HFFc6 (cell line): ENCODE measurements at places on chromosomes 7 and 10. TPM values are rescaled to one million over a fixed set of nuclear protein-coding genes. Genes with fewer than 3 reads are reported as not detected.

- peaks cover 16% of the 10 kb centered on the region for H3K36me3 ChIP-seq
- no peak overlapping the region for H3K4me3 ChIP-seq
- no peak overlapping the region for H3K27ac ChIP-seq
- H3K4me1 ChIP-seq = no peaks in the 10 kb centered on the region
- peaks cover 38% of the 10 kb centered on the region for H3K27me3 ChIP-seq
- no peak for DNase-seq
Observed at GRCh38 chr10:47090903-47091302, 179.7 kb downstream of the PTPN20 start.

DNA sequence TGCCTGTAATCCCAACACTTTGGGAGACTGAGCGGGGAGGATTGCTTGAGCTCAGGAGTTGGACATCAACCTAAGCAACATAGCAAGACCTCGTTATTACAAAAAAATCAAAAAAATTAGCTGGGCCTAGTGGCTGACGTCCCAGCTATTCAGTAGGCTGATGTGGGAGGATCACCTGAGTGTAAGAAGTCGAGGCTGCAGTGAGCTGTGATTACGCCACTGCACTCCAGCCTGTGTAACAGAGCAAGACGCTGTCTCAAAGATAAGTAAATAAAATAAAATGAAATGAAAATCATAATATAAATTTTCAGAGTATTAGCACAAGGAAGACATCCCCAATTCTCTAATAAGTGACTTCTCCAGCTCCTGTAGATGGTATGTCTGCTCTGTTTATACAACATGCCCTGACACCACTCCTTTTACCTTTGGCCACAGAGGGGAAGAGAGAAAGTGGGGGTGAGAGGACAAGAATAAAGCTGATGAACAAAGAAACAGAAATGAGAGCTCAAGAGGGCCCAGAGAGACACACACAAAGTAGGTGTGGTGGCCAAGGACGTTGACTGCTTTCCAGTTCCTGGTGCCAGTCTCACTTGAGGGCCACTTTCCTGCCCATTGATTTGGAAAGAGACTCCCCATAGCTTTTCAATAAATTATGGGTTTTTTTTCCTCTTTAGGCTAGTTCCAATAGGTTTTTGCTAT, 62.9 kb downstream of the PTTG1IP2 start:
- H3K36me3 ChIP-seq = no peaks in the 10 kb centered on the region
- H3K4me1 ChIP-seq = peaks cover 5% of the 10 kb centered on the region; the same call in 1 of the 2 replicates
- no peak overlapping the region for H3K4me3 ChIP-seq
- H3K27me3 ChIP-seq = peaks cover 1% of the 10 kb centered on the region; the same call in 1 of the 2 replicates
- no peak for DNase-seq

Gene DTX2
- total RNA-seq = 11.1 to 14.2 TPM (median 11.8 TPM) in 3 replicates

Gene GBX1
- not detected in 3 replicates for total RNA-seq

Gene MMP21
- not detected in 3 replicates for total RNA-seq
